ENCODE measurements at places on chromosomes 11 and 22.
A peak's percentile ranks its signal among the peaks of the same experiment; 100 is the strongest.

DNA sequence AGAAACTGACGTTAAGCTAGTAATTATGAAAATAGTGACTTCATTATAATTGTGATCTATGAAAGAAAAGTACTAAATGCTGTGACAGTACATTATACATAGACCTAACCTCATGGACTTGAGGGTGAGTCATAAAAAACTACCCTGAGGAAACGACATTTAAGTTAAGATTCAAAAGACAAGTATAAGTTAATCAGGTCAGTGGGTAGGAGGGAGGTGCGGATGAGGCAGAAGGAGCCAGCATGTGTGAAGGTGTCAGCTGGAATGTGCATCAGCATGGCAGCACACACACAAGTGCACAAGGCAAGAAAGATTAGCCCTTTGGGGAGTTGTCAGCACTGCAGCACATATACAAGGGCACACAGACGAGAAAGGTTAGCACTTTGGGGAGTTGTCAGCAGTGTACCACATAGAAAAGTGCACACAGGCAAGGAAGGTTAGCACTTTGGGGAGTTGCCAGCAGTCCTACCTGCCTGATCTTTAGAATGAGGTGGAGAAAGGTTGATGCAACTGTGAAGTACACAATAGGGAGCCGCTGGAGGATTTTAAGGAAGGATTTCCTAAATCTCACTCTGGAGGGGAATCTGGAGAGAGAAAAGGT, 31.6 kb upstream of the CAVIN3 start:
- DNase-seq = no peak

DNA sequence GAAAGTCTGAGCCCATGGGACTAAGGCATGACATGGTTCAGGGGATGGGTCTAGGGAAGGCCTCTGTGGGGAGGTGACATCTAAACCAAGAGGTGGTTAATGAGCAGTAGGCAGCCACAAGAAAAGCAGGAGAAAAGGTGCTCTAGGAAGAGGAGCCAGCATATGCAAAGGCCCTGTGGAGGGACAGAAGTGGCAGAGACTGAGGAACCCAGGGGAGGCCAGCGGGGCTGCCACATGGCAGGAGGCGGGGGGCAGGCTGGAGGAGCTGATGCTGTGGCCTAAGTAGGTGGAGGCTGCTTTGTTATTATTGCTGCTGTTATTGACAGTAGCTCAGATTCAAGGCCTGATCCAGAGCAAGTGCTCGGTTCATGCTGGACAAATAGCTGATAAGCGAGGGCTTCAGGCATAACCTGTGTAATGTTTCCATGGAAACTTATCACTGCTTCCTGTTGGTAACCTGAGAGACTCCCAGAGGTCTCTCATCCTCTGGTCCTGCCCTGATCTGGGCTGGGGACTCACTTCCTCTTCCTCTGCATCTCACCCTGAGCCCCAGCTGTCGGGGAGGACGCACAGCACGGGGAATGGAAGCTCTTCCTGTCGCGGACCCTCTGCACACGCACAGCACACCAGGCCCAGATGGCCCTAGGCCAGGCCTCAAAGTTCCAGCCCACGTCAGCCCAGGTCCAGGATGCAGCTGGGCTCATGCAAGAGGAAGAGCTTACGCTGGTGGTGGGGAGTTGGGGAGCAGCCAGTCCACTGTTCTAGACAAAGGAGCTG, 75.2 kb upstream of the TP53I11 start:
- peak; percentile 22 for DNase-seq

DNA sequence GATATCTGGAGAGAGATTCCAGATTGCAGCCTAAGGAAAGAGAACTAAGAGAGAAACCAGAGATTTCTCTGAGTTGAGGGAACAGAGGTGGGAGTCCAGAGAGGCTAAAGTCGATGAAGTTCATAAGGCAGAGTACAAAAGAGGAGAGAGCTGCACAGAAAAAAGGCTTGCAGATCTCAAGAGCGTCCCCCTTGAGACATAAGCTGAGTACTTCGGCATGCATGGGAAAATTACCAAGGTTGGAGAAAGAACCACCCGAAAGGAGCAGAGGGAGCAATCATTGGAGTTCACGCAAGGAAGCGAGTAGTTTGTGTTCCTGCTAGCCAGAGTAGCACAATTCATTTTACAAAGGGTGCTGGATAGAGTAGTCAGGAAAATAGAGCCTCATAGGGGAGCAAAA, 293.5 kb downstream of the TMEM135 start:
- no peak for DNase-seq

DNA sequence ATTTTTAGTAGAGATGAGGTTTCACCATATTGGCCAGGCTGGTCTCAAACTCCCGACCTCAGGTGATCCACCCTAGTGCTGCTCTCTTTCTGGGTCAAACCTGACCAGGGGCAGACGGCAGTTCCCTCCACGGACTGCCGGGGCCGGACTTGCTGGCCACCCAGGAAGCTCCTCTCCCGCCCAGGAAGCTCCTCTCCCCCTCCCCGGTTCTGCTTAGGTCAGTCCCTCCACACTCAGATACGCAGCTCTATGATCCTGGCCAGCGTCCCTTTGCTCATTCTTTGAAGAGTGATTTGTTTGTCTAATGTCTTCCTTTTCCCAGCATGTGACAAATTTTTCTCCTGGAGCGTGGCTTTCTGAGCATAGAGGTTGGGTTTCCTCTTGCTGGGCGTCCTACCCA, 125.3 kb upstream of the B3GAT1 start:
- DNase-seq = no peak

- no peak for DNase-seq
Measured at GRCh38 chr11:68780829-68781228, 29.5 kb upstream of the TESMIN start.

- DNase-seq = no peak
Measured at GRCh38 chr22:44719586-44720368, 17.8 kb downstream of the PRR5 start.

- no peak for DNase-seq
Measured at GRCh38 chr11:95897731-95898130, 26.2 kb downstream of the MTMR2 start.

GRCh38 chr11:20113149-20113438, 47.2 kb downstream of the DBX1 start:
- DNase-seq = no peak

DNA sequence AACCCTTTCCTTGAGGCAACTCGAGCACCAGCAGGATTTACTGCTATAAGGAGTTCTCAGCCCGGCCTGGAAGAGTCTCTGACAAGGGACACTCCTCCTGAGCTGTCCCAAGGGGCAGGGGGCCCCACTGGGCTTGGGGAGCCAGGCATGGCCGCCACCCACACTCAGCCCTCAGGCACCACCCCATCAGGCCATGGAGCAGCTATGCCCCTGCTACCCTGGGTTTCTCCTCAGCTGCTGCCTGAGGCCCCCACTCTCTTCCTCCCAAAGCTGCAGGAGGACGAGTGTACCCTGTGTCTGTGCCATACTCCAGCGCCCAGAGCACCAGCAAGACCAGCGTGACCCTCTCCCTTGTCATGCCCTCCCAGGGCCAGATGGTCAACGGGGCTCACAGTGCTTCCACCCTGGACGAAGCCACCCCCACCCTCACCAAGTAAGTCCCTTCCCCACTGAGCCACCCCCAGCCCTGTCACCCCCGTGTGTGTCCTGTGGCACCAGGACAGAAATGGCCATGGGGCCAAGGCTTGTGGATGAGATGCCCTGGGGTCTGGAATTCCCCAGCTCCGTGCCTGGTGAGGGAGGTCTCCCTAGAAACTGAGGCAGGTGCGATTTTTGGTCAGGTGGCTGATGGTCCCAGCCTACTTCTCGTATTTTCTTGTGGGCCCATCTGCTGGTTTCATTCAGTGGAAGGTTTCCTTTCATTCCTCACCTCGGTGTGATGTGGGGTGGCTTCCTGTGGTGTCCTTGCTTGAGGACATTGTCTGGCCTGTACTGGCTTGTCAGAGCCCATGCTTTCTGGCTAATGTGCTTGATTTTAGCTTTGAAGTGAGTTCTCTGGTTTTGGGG, 28.4 kb downstream of the TAB1 start:
- no peak for DNase-seq

GRCh38 chr11:109939166-109939810, 153.9 kb upstream of the ZC3H12C start:
- no peak for DNase-seq

GRCh38 chr11:119373921-119374631, 7.4 kb downstream of the USP2 start:
- peak; percentile 78 for DNase-seq

GRCh38 chr11:1291295-1292017, 18.0 kb downstream of the TOLLIP start:
- DNase-seq = no peak

- DNase-seq = no peak
Measured at GRCh38 chr11:96273507-96273906, 69.5 kb downstream of the MAML2 start.

DNA sequence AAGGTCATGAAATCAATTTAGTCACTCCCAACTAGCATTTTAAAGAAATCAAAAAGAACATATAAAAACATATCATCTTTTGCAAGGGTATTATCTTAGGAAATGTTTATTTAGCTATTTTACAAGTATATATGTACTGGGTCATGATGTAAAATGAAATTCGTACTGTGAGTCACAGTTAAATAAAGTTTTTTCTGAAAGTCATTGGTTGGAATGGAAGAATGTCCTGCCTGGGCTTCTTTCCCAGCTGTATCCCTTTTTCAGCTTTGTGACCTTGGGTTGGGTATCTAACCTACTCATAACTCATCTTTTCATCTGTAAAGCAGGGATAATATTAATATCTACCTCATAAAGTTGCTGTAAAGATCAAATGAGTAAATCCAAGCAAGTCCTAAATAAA, 15.7 kb downstream of the FDX1 start:
- DNase-seq = no peak

DNA sequence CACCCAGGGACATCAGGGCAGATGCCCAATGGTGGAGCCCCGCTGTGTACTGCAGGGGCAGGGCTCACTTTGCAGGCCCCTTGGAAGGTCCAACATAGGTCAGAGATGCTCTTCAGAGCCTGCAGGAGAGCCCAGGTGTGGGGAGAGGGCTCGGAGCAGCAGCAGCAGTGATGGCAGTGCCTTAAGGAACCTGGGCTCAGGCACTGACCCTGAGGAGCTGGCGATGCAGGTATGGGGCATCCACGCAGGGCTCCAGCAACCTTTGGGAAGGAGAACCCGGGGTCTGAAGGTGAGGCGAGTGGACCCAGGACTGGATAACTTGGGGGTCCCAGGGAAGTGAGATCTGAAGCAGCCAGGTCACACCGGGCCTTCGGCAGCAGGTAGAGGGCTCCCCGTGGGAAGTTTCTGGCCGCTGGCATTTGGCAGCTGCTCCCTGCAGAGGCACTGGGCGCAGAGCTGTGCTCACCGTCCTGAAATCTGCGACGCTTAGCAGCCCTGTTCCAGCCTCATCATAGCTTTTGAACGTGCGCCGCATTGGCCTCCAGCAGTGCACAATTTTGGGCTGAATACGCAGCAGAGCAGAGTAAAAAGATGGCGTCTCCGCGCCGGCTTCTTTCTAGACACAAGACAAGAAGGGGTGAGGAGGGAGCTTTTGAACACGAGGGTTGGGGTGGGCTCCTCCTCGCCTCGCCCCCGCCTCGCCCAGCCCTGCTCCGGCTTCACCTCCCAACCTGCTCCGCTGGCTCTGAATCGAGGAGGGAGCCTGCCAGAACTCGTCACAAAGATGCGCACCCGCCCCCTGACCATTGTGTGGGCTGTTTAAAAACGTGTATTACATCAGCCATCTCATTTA, 118.8 kb downstream of the MPPED1 start:
- DNase-seq = no peak

DNA sequence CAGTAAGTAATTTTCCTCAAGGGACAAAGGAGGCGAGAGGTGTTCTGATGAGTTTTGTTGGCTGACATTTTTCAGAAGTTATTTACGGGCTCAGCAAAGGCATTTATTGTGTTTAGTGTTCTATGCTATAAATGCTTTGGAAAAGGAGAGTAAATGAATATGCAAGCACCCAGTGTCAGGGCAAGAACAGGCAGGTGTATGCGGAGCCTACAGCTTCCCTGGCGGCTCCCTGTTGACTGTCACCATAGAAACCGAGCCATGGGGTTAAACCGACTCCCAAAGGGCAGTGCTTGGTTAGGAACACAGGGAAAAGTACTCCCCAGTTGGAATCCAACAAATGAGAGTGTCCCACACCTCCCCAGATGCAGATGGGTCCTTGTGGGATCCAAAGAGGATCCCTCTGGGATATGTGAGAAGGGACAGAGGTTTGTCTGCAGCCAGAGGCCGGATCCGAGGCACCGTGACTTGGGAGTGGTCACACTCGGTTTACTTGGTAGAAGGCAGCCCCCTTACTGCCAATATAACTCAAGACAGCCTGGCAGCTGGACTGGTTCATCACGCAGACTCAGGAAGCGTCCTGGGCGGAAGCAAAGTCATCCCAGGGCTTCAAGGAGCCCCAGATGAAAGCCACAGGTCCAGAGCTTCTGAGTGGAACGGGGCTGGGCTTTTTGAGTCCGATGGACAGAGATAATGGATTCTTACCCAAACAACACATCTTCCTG, 329.7 kb downstream of the CTTN start:
- DNase-seq = no peak

- no peak for DNase-seq
Measured at GRCh38 chr11:116517584-116517983, 255.2 kb downstream of the BUD13 start.

- DNase-seq = no peak
Measured at GRCh38 chr11:1773994-1774550, 10.3 kb upstream of the CTSD start.

- peak; percentile 43 for DNase-seq
Measured at GRCh38 chr22:38214302-38215056, 12.7 kb downstream of the MAFF start.

DNA sequence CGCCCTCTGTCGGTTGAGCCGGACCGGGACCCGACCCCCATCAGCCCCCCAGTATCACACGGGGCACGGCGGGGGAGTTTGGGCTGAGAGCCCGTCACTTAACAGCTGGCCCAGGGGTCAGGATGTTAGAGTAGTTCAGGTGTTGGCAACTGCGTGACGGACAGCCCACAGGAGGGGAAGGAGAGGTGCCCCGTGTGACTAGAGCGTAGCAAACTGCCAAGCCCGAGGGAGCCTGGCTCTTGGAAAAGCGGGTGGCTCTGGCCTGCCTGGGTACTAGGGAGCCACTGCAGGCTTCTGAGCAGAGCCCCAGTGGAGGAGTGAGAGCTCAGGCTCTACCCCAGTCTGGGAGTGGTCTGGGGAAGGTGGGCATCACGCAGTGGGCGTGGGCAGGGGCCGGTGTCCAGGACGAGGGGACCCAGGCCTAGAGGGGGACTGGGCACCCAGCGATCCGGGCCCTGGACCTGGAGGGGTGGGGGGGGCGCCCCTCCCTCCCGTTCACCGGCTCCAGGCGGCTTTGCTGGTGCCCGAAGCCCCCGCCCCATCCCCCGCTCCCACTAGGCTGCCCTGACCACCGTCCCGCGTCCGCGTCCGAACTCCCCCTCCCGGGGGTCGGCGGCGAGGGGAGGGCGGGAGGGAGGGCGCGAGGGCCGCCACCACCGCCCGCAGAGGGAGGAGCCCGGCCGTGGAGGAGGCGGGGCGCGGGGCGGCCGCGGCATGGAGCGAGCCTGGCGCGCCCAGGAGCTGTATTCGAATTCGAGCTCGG, 24.4 kb downstream of the SHANK3 start:
- no peak for DNase-seq

GRCh38 chr11:39806652-39807051, 1652.8 kb downstream of the LRRC4C start:
- DNase-seq = no peak

DNA sequence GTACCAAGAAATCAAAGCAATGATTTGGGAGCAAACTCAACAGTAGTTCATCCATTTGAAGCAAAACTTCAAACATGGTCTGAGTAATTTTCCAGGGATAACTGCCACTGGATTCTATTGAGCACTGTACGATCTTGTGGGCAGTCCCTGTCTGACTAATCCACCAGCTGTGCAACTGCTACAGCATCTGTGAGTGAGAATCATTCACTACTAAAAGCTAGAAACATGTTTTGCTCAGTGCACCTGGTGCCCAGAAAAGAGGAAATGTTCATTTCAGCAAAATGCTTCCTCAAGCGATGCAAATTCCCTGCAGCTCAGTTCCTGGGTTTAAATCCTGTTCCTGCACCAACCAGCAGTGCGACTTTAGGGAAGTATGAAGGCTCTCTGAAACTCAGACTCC, 1077.9 kb downstream of the DLG2 start:
- DNase-seq = no peak
